ENCODE measurements at places on chromosomes 2 and 18.

DNA sequence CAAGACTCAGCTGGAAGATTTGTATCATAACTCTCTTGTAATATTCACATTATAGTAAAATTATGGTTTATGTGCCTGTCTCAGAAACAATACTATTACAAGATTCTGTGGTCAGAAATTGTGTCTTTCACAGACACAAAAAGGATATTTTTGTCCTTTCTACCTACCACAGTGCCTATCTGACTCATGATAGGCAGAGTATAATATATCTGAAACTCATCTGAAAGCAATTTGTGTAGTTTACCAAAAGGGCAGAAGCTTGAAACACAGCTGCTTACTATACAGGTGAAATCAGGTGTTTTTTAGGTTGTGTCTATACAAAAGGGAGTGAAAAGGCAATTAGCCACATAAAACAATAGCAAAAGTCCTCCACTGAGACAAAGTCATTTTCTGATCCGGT is 10.9 kb downstream of the TMEM200C start:
- no peak for DNase-seq

DNA sequence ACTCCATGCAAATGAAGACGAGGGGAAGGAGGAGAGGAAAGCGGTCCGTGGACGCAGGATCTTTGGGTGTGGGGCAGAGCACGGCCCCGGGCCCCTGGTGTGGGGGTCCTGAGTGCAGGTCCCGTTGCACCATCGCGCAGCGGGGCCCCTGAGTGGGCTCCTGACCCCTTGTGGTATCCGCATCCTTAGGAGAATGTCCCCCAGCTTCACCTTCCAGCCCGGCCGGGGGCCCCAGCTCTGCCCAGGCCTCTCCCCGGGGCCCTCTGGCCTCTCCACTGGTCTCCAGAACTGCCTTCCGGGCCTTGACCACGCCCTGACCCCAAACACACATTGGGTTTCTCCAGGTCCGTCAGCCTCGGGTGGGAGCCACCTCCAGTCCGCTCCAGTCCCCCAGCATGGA is 431.8 kb upstream of the SALL3 start:
- DNase-seq: no peak

GRCh38 chr2:161766334-161766733 is 142.1 kb downstream of the SLC4A10 start:
- DNase-seq: no peak

GRCh38 chr2:208064220-208064961 is 39.1 kb upstream of the PLEKHM3 start:
- no peak for DNase-seq

- DNase-seq: no peak
Observed at GRCh38 chr2:36670881-36671595, 25.5 kb upstream of the VIT start.

DNA sequence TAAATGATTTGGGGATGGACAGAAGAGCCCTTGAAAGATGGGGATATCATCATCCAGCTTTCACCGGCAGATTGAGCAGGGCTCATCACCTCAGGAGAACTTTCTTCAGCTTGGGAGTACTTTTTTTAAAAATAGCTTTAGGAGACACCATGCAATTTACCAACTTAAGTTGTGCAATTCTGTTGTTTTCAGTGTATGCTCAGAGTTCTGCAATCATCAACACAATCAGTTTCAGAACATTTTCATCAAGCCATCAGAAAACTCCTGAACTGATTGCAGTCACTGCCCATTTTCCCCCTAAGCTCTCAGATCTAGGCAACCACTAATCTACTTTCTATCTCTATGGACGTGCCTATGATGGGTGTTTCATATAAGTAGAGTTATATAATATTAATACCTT is 117.7 kb downstream of the CRIM1 start:
- DNase-seq: no peak

- no peak for DNase-seq
Observed at GRCh38 chr2:219002395-219003266, 9.4 kb upstream of the CRYBA2 start.

- DNase-seq: no peak
Observed at GRCh38 chr18:63260380-63260754, 59.2 kb downstream of the BCL2 start.

DNA sequence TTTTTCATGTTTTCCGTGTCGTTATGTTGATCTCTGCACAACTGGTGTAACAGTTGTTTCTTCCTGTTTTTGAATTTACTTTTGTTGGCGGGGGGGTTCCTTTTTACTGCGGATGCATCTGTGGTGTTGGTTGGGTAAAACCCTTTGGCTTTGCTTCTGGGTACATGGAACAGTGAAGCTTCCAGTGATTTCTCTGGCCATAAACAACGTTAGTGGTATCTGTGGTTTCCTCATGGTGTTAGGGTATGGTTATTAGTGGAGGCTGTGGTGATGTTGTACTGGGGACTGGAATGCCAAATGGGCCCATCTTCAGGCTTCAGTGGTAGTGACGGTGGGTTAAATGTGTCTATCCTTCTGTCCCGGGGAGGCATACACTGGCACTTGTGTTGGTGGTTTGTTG is 285.4 kb upstream of the ZNF804A start:
- no peak for DNase-seq

DNA sequence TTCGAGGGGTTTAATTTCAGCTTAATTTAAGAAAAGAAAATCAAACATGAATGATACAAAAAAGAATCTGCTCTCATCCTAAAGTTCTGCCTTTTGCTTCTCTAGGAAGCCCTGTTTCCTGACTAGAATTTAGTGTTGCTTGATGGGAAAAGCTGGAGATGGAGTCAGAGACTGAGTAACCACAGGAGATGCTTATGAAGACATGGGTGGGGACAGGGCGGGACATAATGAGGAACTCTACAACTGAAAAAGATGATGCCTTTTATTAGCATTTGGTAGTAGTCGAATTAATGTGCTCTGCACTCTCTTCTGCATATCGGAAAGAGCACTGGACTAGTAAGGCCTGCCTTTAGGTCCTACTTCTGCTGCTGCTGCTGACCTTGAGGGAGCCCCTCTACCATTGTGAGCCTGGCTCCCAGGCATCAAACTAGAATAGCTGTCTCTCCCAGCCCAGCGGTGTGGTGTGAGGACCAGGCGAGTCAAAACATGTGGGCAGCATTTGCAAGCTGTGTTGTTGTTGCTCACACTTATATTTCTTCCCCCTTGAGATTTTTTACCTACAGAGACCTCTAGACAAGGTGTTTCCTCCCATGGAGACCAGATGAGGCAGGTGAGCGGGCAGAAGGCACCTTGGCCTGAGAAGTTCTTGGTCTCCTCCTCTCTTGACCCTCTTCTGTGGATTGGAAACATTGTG is 61.5 kb downstream of the INPP4A start:
- no peak for DNase-seq

- DNase-seq: no peak
Observed at GRCh38 chr2:181116261-181116660, 135.9 kb downstream of the UBE2E3 start.

DNA sequence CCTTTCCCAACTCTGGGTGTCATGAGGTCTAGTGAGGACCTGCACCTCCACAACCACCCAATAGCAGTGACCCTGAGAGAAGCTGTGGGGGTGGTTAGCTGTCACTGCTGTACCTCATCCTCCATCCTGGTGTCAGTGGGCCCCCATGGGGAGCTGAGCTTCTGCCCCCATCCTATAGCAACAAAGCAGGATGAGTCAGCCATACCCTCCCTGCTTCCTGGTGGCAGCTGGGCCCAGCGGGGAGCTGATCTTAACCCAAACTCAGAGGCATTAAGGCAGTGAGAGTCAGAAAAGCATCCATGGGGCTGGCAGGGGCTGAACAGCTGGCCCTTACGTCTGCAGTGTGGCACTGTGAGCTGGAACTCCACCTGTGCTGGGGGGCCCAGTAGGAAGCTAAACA is 247.8 kb upstream of the HDAC4 start:
- no peak for DNase-seq

- DNase-seq: peak; percentile 30
Observed at GRCh38 chr2:236369661-236370062, 105.5 kb upstream of the ASB18 start.

- no peak for DNase-seq
Observed at GRCh38 chr2:169397697-169398096, 35.4 kb upstream of the LRP2 start.

- DNase-seq: no peak
Observed at GRCh38 chr2:162916286-162916801, 77.8 kb upstream of the KCNH7 start.

- no peak for DNase-seq
Observed at GRCh38 chr2:164896226-164896625, 54.6 kb upstream of the COBLL1 start.

DNA sequence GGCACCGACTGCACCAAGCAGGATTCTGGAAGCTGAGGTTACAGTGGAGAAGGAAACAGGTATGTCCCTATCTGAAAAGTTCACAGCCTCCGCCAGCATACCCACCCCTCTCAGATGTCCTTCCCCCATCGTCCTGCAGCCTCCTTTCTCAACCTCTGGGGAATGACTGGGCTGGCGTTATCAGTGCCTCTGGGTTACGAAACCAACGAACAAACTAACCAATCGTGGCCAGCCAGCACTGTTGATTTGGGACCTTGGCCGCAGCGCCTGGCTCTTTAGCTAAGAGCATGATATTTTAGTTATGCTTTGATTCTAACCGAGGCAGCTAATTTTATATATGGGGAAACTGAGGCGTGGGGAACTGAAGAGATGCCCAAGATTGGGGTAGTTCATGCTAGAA is 233.0 kb downstream of the TFCP2L1 start:
- DNase-seq: no peak

- no peak for DNase-seq
Observed at GRCh38 chr2:147110317-147110716, 734.5 kb upstream of the ACVR2A start.

GRCh38 chr2:190640117-190640516 is 8.8 kb upstream of the NAB1 start:
- DNase-seq: no peak

GRCh38 chr2:31268344-31268743 is 34.4 kb downstream of the EHD3 start:
- no peak for DNase-seq

DNA sequence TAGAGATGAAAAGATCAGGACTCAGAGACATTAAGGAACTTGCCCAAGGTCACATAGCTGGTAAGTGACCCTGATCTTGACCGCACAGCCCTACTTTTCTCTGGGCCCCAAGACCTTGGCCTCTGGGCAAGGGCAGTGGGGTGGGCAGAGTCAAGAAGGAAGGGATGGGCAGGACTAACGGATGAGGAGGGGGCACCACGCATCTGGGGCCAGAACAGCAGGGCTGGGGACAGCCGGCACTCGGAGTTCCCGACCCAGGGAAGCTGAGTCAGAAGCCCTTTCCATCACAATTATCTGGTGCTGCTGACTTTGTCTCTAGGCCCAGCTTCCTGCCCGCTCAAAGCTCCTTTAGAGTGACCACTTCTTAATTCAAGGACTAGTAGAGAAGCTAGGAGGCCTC is 14.4 kb downstream of the CFAP65 start:
- no peak for DNase-seq

DNA sequence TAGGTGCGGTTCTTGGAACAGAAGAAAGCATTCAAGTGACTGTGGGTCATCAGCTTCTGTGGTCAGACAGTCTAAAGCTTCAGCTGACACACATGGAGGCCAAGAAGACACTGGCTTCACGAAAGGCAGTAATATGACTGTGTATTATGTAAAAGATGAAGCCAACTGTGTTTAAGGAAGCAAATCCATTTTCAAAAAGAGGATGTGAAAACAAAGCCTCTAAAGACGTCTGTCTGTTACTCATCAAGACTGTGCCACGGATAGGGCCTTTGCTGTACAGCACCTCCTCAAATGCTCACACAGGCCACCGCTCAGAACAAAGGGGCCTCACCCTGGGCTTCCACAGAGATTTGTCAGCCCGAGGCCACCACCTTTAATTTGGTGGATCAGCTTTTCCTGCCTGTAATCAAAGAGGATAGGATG is 21.1 kb upstream of the TMEM163 start:
- DNase-seq: no peak

Measured in anterior cingulate cortex (tissue), 58 donors.